ENCODE measurements at places on chromosomes 7 and 10.

DNA sequence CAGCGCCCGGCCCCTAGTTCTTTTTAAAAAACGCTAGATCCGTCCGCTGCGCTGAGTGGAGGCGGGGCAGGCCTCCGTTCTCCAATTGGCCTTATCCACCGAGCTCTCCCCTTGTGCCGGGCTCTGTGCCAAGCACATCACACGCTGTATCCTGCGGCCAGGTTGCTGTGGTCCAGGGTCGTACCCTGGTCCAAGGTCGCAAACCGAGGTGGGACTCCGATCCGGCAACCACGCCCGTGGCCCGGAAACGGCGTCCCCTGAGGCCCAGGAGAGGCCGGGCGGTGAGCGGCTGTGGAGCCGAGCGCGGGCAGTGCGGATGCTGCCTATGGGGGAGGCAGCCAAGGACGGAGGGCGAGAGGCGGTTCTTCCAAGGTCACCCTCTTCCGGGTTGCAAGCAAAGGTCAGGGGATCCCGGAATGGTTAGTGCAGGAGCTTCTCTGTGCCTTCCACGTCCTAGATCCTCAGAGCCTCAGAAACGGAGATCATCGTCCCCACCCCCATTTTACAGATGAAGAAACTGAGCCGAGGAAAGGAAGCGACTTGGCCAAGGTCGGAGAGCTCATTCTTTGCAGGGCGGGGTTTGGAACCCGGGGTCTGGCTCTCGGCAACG lies 72.4 kb upstream of the LRRC4 start:
- DNase-seq, result no peak

GRCh38 chr10:21487416-21488180 lies 37.9 kb downstream of the SKIDA1 start:
- no peak for DNase-seq

DNA sequence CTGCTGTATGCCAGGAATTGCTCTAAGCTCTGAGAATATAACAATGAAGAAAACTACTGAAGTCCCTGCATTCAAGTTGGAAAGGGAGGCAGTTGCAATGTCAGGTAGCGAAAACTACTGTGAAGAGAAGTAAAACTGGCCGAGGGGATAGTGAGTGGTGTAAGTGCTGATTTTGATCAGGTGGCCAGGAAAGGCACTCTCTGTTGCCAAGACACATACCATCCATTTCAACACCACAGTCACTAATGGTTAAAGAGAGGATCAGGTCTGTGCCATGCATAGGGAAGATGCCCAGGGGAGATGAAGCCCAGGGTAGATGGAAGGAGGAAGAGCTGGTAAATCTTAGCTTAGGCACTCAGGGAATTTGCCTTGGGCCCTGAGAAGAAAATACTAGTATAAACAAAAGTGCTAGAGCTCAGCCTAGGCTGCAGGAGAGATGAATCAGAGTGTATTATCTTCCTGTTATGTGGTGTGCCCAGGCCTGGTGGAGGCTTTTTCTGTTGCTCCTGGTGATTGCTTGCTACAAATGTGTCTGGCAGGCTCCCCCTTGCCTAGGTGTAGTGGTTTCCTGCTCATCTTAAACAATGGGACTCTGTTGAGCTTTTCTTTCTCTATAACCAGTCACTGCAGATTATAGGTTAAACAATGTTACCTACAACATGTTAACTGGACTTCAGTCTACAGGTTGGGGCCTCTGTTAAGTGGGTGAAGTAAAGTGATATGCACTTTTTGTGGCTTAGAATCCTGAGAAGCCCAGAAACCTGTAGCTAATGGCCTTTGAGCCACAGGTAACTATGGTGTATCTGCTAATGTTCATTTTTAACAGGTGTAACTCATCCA lies 125.5 kb downstream of the LRRC4 start:
- no peak for DNase-seq

- no peak for DNase-seq
Observed at GRCh38 chr10:15068802-15069201, 19.8 kb downstream of the ACBD7 start.

GRCh38 chr10:9786101-9786500 lies 1231.6 kb upstream of the CELF2 start:
- no peak for DNase-seq
